ENCODE measurements at places on chromosomes 4 and X.

DNA sequence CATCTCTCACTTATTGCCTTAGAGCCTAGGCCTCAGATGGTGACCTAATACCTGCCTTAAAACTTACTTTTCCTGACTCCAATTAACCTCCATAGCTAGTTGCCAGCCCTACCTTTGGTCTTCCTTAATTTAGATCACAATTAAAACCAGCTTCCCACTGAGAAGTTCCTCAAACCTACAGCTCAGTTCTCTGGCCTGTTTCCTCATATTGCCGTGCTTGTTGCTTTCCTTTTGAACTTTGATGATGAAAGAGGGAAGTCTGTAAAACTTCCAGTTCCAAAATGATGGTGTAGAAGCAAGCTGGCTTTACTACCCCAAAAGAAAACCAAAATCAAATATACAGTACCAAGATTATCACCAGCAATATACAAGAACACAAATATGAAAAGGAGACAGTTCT is 28.9 kb upstream of the CAMK2D start:
- DNase-seq: no peak
- no peaks in the 10 kb centered on the region for H3K27me3 ChIP-seq
- H3K36me3 ChIP-seq: no peaks in the 10 kb centered on the region

DNA sequence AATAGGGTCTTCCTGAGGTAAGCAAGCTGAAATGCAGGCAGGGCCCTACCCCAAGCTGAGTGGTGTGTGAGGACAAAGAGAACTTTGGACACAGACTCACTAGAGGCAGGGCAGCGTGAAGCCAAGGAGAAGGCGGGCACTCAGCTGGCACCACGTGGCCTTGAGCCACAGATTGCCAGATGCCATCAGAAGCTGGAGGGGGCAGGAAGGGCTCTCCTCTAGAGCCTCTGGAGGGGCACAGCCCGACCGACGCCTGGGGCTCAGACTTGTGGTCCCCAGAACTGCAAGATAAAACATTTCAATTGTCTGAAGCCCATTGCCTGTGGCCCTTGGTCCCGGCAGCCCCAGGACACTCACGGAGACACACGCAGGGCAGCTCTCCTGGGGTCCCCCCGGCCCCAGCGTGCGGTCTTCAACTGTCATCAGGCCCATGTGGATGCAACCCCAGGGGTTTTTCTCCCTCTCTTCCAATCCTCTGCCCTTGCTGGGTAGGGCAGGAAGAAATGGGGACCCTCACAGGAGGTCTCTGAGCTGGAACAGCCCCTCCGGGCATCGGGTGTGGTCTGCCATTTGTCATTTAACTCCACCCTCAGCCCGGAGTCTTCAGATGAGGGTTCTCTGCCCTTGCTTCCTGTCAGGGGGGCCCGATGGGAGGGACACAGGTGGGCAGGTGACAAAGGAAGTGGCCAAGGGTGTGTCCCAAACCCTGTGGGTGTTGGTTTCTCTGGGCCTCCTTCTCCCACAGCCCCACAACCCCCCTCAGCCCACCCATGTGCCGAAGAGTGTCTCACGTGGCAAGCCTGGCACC is 22.2 kb downstream of the HMX1 start:
- H3K36me3 ChIP-seq: no peaks in the 10 kb centered on the region
- H3K4me3 ChIP-seq: no peak overlapping the region
- peak; percentile 39 for DNase-seq
- peaks cover 24% of the 10 kb centered on the region for H3K27me3 ChIP-seq
- H3K4me1 ChIP-seq: no peaks in the 10 kb centered on the region

DNA sequence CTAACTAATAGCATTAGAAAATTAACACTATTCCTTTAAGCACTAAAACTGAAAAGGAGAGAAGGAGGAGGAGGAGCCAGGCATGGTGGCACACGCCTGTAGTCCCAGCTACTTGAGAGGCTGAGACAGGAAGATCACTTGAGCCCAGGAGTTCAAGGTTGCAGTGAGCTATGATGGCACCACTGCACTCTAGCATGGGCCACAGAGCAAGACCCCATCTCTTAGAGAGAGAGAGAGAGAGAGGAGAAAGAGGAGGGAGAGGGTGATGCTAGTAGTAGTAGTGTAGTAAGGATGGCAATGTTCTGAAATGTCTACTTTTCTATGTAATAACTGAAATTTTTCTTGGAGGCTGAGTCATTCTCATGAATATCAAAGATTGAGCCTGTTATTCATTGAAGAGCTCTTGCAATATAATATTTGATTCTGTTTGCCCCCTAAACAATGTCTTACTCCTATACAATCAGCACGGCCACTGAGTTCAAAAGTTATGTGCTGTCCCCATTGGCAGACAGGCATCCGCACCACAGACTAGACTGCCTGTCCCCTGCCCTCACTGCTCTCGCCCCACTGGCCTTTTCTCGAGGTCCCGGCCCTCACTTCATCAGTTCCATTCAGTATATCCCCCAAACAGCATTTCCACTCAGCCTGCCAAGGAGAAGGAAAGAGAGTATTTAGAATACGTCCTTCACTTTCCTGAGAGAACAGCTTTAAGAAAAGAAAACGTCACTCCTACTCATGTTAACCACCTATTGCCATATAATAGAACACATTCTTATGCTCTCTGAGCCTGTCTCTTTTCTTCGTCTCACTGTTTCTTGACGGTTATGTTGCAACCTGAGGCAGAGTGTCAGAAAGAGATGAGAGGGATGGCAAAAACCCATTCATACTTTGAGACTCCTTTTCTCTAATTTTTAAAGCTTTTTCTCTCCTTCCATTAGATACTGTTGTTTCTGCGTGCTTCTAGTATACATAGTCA is 238.1 kb downstream of the PALLD start:
- H3K4me1 ChIP-seq: no peaks in the 10 kb centered on the region
- H3K36me3 ChIP-seq: no peaks in the 10 kb centered on the region
- DNase-seq: no peak
- H3K27me3 ChIP-seq: no peaks in the 10 kb centered on the region
- H3K4me3 ChIP-seq: no peak overlapping the region
- H3K27ac ChIP-seq: no peak overlapping the region

DNA sequence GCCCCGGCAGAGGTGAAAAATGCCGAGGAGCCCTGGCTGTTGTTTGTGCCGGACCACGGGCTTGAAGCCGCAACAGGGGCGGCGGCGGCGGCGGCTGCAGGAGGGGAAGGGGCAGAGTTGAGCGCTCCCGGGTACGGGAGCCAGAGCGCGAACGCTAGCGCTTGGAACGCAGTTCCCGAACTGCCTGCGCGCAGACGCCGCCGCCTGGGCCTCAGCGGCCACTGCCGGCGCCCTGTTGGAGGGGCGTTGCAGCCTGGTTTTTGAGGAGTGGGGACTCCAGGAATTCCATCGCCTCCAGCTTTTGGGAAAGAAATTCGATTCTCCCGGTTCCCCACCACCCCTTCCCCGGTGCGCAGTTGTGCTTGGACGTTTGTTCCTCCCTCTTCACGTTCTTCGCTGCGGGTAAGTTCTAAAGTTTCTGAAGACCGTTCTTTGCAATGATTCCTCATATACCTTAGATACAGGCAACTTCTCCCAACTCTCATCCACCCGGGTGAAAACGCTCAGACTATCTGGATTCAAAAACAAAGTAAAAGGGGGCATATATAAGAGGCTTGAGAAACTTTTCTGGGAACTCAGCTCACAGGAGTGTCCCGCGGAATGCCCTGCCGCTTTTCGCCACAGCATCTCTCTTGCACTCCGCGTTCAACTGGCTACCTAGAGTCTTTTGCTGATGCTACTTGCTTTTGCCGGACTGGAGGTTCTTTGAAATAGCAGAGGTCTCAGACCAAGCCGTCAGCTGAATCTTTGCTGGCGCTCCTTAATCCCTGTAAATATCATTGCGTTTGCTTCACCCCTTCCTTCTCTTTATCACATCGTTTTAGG is 1.0 kb downstream of the FAT4 start:
- H3K4me3 ChIP-seq: peak overlapping the region; percentile 63
- no peak for DNase-seq
- H3K36me3 ChIP-seq: no peaks in the 10 kb centered on the region
- H3K4me1 ChIP-seq: no peaks in the 10 kb centered on the region
- peak overlapping the region; percentile 30 for H3K27ac ChIP-seq
- no peaks in the 10 kb centered on the region for H3K27me3 ChIP-seq

DNA sequence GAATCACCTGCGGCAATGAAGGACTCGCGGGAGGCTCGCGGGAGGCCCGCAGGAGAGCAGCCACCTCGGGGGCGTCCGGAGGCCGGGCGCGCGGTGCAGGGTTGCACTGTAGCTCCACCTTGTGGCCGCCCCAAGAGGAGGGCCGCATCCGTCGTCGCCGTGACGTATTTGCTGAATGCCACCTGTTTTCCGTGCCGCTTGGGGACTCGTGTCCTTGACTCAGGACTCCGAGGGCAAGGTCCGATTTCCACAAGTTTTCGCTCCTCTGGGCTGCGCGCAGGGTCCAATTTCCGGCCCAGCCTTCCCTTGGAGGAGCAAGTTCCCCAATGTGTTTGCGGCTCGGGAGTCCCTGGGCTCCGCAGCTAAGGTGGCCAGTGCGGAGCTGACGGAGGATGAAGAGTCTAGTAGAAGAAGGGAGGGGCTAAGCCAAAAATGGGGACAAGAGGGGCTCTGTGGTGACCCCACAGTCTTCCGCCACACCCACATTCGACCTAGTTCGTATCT is 10.7 kb upstream of the DLG3 start:
- H3K4me3 ChIP-seq: peak overlapping the region; percentile 44
- H3K36me3 ChIP-seq: no peaks in the 10 kb centered on the region
- H3K27ac ChIP-seq: peak overlapping the region; percentile 4
- DNase-seq: no peak
- H3K4me1 ChIP-seq: peaks cover 9% of the 10 kb centered on the region

Data from RWPE2 (cell line).